ENCODE measurements at places on chromosomes 12 and 14.

GRCh38 chr12:65977384-65977783 lies 153.1 kb downstream of the HMGA2 start:
- no peak for DNase-seq

GRCh38 chr12:53695152-53696145 lies 19.6 kb upstream of the ATP5MC2 start:
- no peak for DNase-seq

GRCh38 chr12:15757553-15758255 lies 31.5 kb downstream of the EPS8 start:
- DNase-seq = no peak

- no peak for DNase-seq
Measured at GRCh38 chr14:90758959-90759358, 57.3 kb downstream of the TTC7B start.

Measured in muscle of arm (tissue), 14 donors.